Activated CD8-positive, alpha-beta T cell treated with anti-CD3 and anti-CD28 coated beads, Interleukin-2, amount 10 ng/mL, durations not matched to agents 7 days and 5 days (primary cell): ENCODE measurements at places on chromosomes 6 and 20.

GRCh38 chr6:130696806-130697205 lies 130.4 kb upstream of the SMLR1 start:
- DNase-seq: no peak

- DNase-seq: no peak
Observed at GRCh38 chr20:43863330-43863729, 51.3 kb upstream of the TOX2 start.

GRCh38 chr20:6699921-6700562 lies 67.4 kb upstream of the BMP2 start:
- no peak for DNase-seq

GRCh38 chr20:1830240-1830639 lies 65.0 kb upstream of the SIRPA start:
- DNase-seq: no peak

DNA sequence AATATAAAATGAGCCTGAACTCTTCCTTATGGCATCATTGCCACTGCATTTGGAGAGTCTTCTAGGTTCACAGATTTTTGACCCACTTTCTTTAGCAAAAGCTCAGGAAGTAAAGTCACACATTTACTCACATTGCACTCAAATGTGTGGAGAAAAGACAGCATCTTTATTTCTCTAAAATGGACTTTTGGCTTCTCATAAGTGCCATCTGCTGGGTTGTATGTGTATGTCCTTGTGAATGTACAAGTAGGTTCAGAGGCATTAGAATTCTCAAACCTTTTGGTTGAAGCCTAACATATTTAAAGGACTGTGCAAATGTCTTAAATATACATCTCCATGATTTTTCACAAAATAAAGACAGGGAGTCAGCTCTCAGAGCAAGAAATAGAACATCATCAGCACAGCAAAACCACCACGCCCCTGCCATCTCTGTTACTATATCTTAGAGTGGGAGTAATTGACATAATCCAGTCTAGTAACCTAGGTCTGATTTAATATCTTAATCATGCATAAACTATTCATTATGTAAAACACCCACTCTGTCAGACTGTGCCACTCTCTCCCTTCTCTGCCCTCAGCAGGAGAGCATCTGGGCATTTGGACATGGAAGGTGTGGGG lies 42.2 kb upstream of the SPTLC3 start:
- DNase-seq: no peak

DNA sequence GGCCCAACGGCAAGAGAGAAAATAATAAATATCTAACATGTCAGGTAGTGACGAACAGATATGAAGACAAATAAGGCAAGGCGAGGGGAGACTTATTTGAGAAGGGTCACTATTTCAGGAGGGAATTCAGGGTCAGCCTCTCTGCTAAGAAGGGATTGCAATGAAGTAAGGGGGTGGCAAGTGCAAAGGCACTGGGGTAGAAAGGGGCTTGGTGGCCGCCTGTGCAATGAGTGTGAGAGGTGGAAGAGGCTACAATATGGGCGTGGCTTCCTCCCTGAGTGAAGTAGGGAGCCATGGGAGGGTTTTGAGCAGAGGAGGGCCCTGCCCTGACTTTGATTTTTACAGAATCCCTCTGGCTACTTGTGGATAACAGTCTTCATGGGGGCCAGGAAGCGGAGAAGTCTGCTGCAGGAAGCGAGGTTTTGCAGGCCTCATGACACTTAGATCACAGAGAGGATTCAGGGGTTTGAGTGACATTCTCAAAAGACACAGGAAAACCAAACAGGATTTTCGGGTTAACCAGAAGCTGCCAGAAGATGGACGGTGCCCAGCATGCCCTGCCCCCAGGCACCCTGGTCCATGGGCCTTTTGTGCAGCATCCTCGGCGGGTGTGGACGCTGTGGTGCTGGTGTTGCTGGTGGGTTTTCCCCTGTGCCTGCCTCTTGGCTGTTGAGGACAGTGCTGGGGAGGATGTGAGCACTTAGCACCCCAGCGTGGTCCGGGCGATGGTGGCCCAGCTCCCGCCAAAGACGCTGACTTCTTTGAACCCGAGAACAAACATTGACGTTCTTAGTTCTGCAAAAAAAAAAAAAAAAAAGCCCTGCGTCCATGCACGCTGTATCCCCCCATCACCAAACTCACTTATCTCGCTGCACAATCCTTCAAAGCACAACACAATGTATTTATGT lies 124.2 kb upstream of the PTPN1 start:
- peak; percentile 86 for DNase-seq

DNA sequence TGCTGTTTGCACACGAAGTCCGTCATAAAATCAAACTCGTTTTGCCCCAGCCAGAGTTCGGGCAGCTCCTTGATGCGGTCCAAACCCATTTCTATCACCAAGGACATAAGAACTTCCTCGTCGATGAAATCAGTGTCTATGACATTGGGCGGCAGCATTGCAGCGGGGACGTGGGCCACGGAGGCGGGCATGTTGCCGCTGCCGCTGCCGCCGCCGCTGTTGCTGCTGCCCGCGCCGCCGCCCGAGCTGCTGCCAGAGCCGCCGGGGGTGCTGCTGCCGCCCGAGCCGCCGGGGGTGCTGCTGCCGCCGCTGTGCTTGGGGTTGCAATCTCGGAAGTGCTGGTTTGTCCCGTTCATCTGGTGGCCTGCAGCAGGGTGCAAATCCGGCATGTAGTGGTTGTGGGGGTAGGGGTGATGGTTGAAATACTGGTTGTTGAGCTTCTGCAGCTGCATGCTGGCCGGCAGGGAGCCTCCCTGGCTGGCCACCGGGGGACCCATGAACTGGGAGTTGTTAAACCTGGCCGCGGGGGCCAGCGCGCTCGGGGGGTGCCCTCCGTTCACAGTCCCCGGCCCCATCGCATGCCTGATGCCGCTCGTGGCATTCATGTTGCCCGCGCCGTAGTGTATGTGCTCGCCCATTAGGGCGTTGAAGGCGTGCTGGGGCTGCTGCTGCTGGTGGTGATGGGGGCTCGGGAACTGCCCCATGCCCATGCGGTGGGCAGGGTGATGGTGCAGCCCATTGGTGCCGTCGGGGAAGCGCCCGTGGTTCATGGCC lies 1.1 kb downstream of the CITED2 start:
- DNase-seq: peak; percentile 83

GRCh38 chr6:14775528-14775927 lies 470.3 kb upstream of the JARID2 start:
- DNase-seq: no peak

- no peak for DNase-seq
Observed at GRCh38 chr6:123635144-123635543, 1.6 kb downstream of the TRDN start.

DNA sequence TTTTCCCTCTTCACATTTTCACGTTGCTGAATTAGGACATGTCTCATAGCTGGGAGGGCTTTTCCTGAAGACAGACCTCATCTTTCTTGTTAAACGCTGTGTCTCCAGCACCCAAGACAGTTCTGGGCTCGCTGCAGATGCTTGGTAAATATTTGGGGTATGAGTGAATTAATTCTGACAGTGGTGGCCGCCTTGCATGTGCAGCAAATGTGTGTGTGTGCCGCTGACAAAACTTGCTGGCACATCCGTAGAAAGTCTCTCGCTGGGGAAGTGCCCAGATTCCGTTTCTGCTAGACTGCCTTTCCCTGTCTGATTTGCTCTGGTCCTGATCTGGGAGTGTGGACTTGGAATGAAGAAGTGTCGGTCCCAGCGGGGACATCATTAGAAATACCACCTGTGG lies 48.2 kb upstream of the ZNFX1 start:
- DNase-seq: no peak

DNA sequence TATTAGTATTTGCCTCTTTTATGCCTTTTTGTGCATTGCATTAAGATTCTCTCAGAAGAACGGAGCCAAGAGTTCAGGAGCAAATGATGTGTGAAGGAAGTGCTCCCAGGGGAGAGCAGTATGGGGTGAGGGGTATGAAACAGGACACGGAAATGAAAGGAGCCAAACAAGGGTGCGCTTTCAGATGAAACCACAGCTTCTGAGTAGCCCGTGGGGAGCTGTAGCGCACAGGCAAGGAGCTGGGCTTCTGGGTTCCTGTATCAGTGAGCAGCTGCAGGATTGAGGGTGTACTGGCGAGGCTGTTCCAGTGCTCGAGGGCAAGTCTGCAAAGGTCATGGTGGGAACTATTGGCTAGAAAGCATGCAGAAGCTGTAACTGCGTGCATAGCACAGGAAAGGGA lies 25.4 kb downstream of the ANKEF1 start:
- DNase-seq: no peak

DNA sequence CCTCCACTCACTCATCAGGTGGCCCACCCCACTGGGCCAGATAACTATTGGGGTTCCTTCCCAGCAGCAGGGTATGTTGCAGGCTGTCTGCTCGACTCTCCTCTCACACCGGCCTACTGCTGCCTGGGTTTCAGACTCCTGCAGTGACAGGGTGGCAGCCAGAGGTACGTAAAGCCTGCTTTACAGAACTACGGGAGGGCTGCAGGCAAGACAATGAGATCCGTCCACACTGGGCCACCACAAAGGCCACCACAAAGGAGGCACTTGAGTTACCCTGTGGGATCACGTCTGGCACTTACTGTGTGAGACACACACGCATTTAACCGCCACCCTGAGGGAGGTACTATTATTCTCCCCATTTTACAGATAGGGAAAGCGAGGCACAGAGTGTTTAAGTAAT lies 78.5 kb downstream of the NFATC2 start:
- DNase-seq: no peak

- DNase-seq: no peak
Observed at GRCh38 chr6:157995458-157995857, 13.8 kb downstream of the SYNJ2 start.

DNA sequence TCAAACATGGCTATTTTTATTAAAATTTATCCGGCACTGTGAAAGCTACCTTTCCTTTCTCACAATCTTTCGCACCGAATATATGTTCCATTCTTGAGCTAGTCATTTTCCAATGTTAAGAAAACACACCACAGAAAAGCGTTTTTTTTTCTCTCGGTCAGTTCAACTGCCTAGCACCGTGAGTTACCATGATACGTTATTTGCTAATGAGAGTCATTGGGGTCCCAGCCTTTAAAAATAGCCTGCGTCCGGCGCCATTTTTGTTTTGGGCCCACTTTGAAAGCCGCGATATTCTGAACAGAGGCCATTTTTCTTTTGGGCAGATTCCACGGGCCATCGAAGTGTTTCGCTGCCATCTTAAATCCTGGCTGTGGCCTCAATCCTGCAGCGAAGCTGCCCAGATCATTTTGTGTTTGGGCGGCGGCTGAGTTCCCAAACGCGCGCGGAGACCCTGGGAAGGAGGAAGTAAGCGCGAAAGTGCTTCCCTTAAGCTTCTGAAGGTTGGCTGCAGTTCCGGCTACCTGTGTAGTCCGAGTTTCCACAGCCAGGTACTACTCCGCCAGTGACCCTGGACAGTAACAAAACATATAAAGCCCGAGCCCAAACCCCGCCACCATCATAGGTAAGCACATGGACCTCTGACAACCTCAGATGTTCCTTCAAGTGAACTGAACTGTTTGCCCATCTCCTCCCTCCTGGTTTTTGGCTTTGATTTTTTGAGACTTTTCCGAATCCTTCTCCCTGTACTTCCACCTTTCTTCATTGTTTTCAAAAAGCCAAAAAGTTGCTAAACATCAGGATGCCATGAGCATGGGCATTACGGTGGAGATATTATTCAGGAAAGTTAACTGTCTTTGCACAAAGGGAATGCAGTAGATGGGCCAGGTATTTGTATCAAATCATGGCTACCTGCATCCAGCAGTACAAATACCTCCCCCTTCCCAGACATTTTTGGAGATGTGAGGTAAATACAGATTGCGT lies at the start of gene SLX4IP:
Gene SLX4IP, plus strand, starts transcription at position 474 of the 981 bp plus-strand sequence. CDS start 22,900 bp downstream, outside the sequence.
- peak; percentile 90 for DNase-seq
